Left lobe of liver (tissue), 2 donors: ENCODE measurements at places on chromosomes 11 and 22.

GRCh38 chr11:120324932-120325810 is at the start of gene TLCD5:
Gene TLCD5 (plus strand): TSS chr11:120325299. CDS start chr11:120327442, 2,143 bp downstream.
- DNase-seq, result no peak

DNA sequence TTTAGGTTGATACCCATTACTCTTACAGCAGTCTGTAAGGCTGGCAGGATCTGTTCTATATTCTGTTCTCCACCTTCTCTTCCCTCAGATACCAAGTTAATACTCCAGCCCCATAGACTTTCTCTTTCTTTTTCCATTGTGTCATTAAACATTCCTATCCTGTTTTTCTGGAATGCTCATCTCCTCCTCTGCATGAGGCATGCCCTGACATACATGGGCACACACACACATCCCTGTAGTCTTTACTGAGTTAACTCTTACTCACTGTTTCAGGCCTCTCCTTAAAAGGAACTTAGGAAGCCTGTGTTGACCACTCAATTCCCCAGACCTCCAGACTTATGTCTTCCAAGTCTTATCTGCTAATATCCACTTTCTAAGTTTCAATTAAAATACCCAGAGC is 476.8 kb downstream of the METTL15 start:
- DNase-seq, result no peak

- DNase-seq, result no peak
These were observed 8.0 kb downstream of the JAML start for GRCh38 chr11:118216621-118217481.

DNA sequence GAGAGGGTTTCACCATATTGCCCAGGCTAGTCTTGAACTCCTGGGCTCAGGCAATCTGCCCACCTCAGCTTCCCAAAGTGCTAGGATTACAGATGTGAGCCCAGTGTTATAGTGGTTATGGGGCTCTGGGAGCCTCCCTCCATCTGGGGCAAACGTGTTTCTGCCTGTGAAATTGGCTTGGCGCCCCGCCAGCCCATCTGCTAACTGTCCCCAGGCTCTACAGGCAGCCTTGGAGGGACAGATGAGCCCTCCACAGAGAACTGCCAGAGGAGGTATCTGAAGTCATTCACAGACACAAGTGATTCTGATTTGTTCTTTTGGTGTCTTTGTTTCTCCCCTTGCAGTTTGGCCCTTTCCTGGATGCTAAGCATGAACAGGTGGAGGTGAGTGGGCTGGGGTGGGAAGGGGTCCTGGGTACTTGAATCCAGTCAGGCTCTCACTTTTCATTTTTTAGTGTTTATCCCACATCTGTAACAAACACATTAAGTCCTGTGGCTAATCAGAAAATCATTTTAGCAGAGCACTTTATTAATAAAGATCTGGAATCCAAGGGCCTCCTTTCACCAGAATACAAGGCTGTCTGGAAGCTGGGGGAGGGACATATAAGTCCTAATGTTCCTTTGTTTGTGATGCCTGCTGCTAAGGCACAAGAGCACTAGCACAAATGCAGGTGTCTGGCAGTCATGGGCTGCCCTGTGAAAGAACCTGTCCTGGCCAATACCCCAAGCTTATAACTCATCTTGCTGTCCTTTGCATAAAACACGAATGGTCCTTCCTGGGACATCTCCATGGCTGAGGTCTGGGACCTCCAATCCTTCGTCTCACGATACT is 25.7 kb upstream of the CDC42EP2 start:
- DNase-seq, result no peak

DNA sequence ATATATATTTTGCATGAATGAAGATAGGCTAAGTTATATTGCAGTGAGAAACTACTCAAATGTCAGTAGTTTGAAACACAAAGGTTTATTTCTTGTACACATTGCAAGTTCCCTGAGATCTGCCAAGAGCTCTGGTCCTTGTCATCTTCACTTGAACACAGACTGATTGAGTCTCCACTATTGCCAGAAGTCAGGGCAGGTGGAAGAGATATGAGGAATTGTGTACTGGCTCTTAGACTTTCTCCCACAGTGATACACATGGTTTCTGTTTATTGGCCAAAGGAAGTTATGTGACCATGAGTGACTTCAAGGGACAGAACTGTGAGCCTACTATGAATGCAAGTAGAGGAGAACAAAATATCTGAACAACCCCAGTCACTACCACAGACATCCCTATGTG is 44.2 kb downstream of the PPFIBP2 start:
- no peak for DNase-seq

GRCh38 chr22:33006220-33006954 is 51.8 kb downstream of the SYN3 start:
- DNase-seq, result peak; percentile 64

- no peak for DNase-seq
These were observed 247.5 kb downstream of the GRIK4 start for GRCh38 chr11:120759046-120759445.

DNA sequence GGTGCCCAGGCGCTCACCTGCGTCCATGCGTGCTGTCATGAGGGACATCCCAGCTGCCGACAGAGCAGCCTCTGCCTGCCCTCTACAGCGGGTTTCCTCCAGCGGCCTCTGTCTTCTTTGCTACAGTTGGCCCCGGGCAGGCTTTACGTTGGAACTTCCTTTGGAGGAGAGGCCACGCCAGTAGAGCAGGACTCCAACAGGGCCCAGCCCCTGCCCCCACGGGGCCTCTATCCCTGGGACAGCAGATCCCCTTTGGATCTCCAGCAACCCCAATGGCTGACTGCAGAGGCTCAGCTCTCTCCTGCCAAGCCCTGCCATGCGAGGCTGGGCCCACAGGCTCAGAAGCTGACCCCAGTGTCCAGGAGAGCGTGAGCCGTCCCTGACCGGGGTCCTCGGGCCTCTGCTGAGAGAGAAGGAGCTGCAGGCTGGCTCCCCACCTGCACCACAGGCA is 12.1 kb downstream of the TRPM5 start:
- no peak for DNase-seq

DNA sequence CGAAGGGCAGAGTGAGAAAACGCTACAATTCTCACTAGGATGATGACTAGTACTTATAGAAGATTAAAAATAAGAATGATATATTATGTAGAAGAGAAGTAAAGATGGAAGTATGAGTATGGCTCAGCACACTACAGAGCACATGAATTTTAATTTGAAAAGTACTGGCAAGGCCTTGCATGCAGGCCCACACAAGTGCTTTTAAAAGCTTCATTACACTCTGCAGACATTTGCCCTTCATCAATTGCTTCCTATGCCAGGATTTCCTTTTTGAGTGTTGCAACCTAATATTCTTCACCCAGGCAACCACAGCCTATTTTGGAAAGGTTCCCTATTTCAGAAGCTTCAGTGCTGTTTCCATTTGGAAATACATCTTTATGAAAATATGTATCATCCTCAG is 81.1 kb downstream of the LARGE2 start:
- DNase-seq, result no peak

DNA sequence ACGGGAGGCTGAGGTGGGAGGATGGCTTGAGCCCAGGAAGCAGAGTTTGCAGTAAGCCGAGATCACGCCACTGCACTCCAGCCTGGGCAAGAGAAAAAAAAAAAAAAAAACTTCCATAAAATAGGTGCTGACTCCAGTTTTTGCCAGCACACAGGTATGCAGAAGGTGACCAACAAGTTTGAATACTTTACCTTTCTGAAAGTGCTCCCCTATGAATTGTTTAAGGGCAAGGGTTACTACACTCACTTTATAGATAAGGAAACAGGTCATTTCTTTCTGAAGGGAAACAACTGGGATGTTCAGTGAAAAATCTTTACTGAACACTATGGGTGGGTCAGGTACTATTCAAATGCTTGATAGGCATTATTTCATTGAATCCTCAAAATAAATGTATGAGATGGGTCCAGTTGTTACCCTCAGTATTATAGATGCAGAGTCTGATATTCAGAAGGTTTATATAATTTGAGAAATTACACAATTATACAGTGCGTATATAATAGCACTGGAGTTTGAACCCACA is 538.5 kb downstream of the INSC start:
- no peak for DNase-seq

- peak; percentile 78 for DNase-seq
These were observed 11.2 kb upstream of the PPP2R1B start for GRCh38 chr11:111777094-111778046.

GRCh38 chr11:77159219-77159936 is 31.3 kb downstream of the MYO7A start:
- DNase-seq, result no peak

- DNase-seq, result no peak
These were observed 528.5 kb upstream of the B3GAT1 start for GRCh38 chr11:134940441-134941126.

- DNase-seq, result no peak
These were observed 6.8 kb upstream of the LDLRAD3 start for GRCh38 chr11:35937111-35937510.

- no peak for DNase-seq
These were observed at the start of gene CD6 for GRCh38 chr11:60971520-60971919. Gene CD6 (plus strand): TSS chr11:60971680. CDS start chr11:60971866, 186 bp downstream.

DNA sequence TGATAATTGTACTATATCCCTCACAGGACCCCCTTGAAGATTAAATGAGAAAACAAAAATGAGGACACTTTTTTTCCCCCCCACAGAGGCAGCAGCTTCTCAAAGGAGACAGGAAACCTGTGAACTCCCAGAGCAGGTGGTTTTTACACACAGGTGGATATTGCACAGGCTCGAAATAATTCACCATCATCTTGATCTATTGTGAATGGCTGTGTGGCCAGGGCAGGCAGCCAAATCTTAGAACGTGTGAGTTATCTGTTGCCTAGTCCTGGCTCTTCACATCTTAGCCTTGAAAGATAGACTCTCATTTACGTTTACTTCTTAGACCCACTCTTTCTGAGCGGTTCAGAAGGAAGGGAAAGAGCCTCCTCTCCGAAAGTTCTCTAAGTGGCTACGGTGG is 23.5 kb downstream of the PPFIBP2 start:
- no peak for DNase-seq

DNA sequence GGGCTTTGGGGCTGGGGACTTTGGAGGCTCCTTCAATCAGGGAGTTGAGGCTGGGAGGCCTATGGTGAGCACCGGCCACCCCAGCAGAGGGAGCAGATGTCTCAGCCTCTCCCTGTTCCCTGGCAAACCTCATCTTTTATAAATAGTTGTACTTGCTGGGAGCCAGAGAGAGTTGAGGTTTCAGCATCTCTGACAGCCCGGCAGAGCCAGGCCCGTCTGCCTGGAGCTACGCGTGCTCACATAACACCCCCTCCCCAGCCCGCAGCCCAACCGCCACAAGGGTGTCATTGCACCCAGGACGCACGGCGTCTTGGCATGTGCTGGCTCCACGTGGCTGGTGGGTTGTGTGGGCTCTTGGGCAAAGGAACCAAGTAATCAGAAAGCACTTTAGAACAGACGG is 127.1 kb downstream of the CHST1 start:
- no peak for DNase-seq

DNA sequence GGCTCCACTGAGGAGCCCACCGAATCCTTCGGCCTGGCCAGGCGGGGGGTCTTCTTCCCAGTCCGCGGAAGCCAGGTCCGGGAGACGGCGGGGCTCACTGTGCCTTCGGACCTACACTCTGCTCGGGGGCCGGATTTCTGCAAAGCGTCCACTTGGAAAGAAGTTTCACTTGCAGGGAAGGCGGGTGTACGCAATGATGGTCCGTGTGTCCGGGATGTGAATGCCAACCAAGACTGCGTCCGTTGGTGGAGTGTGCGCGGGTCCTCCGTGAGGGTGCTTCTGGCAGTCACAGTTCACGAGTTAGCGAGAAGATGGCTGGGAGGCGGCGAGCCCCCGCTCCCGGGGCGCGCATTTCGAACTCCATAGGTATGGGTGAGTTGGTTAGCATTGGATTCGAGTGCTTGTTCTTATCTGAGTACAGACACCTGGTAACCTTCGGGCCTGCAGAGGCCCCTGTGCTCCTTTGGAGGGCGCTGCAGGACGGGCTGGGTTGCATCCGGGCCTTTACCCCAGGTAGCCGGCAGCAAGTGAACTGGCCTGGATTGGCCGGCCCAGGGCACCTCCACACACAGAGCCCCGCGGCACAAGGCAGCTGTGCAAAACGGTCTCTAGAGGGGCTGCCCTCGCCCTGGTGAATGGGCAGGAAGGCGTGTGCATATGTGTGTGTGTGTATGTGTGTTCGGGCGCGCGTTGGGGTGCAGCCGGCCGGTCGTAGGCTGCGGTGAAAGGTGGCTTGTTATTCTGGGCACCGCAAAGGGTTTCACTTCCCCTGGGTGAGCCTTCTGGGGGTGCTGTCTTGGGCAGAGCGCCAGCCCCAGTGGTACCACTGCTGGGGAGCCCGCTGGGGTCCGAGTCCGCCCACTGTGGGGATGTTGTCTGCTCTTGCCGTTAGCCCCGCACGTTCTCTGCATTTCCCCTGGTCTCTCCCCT is 13.3 kb upstream of the CYP2R1 start:
- DNase-seq, result peak; percentile 70

- DNase-seq, result no peak
These were observed 908.6 kb downstream of the NTM start for GRCh38 chr11:132278801-132279574.

DNA sequence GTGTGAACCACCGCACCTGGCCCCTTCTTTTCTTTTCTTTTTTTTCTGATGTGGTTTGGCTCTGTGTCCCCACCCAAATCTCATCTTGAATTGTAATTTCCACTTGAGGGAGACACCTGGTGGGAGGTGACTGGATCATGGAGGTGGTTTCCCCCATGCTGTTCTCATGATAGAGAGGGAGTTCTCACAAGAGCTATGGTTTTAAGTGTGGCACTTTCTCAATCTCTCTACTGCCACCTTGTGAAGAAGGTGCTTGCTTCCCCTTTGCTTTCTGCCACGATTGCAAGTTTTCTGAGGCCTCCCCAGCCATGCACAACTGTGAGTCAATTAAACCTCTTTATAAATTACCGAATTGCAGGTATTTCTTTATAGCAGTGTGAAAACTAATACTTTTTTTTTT is 4.9 kb upstream of the TCN2 start:
- no peak for DNase-seq

GRCh38 chr11:27907530-27907929 is 200.4 kb downstream of the KIF18A start:
- no peak for DNase-seq

DNA sequence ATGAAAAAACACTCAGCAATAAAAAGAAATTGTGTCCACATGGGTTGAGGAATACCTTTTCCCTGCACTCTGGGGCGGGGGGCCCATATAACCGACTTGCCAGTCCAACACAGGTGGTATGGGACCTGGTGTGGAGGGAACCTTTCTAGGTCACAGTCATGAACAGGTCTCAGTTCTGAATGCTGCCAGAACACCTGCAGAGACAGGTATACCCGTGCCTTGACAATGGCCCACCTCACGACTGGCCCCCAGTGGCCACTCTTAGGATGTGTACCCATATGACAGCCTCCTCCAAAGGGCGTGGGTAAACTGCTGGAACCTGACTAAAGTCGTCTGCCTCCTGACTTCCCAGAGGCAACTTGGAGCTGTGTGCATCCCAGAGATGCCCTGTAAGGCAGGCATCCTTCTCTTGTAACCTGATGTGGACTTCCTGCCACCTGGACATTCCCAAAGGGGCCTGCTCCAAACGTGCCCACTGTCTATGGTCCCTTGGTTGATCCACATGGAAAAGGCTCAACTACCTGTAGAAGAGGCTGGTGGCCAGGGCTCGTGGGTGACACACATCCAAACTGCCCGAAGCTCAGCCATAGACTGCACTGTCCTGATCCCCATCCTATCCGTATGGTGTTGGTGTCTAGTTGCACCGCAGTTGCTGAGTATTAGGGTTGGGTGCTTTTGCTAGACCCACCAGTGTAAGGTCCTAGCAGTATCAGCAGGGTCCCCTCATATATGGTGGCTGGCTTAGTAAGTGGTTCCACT is 859.3 kb downstream of the BRD1 start:
- peak; percentile 44 for DNase-seq

- no peak for DNase-seq
These were observed 175.7 kb downstream of the SHANK2 start for GRCh38 chr11:71076525-71077304.
